ENCODE measurements at places on chromosomes 13 and 19. TPM values are rescaled to one million over a fixed set of nuclear protein-coding genes. Genes with fewer than 3 reads are reported as not detected.

- peak; percentile 65 for DNase-seq
These were observed 20.7 kb downstream of the SH3GL1 start for GRCh38 chr19:4379383-4380253.

DNA sequence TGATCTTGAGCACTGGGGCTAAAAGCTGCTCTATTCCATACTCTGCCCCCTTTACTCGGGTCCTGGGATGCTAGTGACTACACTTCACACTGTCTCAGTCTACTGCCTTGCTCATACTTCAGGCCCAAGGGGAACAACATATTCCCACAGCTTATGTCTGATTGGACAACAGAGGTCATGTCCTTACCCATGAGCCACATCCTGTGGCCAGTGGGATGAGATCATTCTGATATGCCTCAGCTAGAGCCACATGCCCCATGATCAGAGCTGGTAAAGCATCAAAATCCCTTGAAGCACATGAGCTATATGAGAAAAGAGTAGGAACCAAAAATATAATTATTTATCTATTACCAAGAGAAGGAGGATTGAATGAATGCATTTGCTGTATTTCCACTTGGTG, 290.1 kb upstream of the TSHZ3 start:
- no peak for DNase-seq

GRCh38 chr19:4991996-4992698, 23.2 kb downstream of the KDM4B start:
- no peak for DNase-seq

KLF1 gene
- total RNA-seq: 0.29 TPM

Data from activated CD8-positive, alpha-beta memory T cell treated with anti-CD3 and anti-CD28 coated beads, Interleukin-2, amount 10 ng/mL, durations not matched to agents 7 days and 5 days (primary cell).